Activated naive CD8-positive, alpha-beta T cell treated with anti-CD3 and anti-CD28 coated beads, Interleukin-2, amount 50 U/mL, for 24 hours (primary cell): ENCODE measurements at places on chromosomes 16 and 17.

DNA sequence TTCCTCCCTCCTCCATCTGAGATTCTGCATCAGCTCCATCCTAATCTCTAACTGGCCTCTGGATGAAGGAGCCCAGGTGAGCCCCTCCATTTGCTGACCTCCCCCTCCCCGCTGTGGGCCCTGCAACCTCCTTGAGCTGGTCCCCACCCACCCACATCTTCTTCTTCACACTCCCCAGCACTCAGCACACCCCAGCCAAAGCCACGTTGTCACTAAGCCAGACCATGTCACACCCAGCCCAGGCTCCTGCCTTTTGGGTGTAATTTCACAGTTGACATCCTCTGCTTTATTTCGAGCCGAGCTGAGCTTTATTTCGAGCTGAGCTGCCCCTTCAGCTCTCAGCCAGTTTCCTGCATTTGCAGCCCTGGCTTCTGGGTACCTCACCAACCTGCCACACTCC, 282.7 kb upstream of the TNRC6C start:
- DNase-seq: no peak

- no peak for DNase-seq
Observed at GRCh38 chr16:27400751-27401620, 988 bp upstream of the IL21R start.

- DNase-seq: peak; percentile 85
Observed at GRCh38 chr17:48026502-48027321, 10.9 kb downstream of the COPZ2 start.

GRCh38 chr17:34067011-34067410, 188.1 kb upstream of the CCL2 start:
- no peak for DNase-seq

DNA sequence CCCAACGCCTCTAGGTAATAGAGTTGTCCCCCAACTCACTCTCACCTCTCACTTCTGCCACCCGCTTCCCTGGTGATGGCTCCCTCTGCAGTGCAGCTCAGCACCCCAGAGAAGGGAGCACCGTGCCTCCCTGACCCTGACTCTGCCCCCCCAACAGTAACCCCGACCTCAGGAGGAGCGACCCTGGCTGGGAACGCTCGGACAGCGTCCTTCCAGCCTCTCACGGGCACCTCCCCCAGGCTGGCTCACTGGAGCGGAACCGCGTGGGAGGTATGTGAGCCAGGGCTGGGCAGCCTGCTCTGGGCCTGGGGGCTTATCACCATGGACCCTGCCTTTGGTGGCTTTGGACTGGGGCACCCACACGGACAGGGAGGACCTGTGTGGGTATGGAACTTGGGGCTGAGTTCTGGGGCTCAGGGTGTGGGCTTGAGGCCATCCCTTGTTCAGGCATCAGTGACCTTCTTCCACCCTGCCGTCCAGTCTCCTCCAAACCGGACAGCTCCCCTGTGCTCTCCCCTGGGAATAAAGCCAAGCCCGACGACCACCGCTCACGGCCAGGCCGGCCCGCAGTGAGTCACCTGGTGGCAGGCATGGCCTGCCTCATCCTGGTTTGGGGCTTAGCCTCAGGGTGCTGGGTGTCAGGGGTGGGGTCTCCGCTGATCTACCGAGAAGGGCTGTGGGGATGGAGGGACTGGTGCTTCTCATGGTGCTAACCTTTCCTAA, 6.7 kb upstream of the C17orf107 start:
- no peak for DNase-seq

DNA sequence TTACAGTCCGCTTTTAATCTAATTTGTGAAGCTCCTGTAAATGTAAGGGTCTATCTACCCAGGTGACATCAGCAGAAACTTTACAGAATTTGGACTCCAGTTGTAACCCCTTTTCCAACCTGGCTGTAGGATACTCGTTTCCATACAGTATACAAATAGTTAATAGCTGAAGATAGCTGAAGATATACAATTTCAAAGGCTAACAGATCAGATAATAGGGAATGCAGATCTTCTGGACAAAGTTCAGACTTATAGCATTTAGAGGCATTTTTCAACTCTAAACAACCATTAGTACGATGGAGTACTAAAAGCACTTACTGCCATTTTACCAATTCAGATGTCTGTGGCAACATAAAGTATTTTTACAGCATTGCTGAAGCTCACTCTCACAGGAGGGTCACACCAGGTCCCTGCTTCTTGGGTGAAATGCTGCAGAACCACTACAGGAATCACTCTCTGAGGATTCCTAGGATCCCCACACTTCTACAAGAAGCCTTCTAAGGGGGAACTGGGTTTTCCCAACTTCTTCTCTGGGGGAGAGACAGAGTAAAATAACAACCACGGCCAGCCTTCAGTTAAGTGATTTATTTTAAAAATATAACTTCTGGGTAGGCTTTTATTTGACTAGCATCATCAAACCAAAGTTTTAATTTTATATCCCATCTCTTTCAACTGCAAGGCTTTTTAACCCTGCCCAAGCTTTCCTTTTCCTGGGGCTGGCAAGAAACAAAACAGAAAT, 2.9 kb downstream of the VEZF1 start:
- no peak for DNase-seq

GRCh38 chr17:11391134-11391533, 150.1 kb downstream of the SHISA6 start:
- DNase-seq: no peak

- no peak for DNase-seq
Observed at GRCh38 chr16:89450537-89450936, 39.8 kb downstream of the ANKRD11 start.

DNA sequence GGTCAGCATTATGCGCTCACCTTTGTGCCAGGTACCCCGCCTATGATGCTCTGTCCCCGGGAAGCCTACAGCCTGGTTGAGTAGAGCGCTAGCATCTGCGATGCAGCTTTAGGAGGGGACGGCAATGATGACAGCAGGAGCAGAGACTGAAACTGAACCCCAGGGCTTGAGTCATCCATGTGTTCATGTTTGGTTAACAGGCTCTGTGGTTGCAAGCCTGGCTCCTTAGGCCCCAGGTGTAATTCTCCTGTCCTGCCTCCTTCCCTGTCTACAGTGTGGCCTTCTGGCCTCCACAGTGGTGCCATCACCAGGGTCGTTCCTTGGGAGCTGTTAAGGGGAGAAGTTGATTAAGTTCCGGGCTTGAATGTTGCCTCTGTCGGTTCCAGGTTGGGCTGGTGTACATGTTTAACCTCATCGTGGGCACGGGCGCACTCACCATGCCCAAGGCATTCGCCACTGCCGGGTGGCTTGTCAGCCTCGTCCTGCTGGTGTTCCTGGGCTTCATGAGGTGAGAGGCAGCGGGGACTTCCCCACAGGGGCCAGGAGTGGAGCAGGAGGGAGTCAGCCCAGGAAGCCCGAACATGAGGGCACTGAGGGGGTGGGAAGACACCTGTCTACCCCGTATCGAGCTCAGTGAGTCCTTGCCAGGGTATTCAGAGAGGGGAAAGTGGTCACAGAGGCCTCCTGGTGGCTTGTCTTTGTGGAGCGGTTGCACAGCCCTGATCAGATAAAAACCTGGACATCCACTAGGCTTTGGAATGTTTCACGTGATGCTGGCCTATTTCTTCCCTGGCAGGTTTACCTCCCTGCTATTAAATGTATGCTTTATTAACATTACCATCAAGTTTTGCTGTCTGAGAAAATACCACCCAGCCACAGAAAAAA, 9.2 kb upstream of the NAT9 start:
- peak; percentile 20 for DNase-seq

DNA sequence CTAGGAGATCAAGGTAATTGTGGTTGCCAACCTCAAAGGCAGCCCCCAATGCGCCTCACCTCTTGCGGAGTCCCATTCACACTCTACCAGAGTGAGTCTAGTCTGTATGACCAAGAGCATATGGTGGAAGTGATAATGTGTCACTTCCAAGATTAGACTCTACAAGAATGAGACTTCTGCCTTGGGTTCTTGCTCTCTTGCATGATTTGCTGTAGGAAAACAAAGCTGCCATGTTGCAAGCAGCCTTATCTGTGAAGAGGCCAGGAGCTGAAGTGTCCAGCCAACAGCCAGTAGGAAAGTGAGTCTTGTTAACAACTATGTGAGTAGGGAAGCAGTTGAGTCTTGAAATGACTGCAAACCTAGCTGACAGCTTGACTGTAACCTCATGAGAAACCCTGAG, 3.4 kb downstream of the TERF2 start:
- no peak for DNase-seq

DNA sequence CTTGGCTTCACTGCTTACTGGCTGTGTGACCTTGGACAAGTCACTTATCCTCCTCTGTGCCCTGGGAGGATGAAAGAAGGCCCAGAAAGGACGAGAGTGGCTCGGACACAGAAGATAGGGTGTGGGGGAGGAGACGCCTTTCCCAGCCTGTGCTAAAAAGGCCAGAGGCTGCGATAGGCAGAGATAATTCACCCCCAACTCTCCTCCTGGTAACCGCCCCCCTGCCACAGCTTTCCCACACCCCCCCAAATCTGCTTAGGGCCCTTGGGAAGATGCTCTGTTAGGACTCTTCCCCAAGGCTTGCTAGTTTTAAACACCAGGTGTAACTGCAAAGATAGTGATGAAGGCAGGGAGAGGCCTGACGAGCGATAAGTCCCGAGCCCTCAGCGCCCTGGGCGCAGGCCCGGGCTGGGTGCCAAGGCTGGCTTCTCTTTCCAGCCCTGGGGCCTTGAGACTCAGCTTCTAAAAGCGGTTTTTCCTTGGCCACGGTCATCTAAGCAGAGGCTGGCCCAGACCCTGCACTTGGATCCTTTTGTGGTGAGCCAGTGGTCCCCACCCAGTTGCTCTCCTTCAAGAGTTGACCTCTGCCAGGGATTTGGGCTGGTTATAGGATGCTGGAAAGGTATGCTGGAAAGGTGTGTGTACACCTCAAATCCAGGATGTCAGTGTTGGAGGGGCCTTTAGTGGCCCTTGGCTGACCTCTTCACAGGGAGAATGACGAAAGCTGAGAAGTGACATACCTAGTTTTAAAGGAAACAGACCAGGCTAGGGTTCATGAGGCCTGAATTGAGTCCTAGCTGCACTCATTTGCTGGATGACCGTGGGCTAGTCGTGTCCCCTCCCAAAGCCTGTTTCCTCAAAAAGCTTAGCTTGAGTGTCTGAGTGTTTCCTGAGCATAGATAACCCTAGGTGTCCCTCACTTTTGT, 3.4 kb upstream of the PPP1R9B start:
- DNase-seq: no peak

GRCh38 chr16:4303973-4304372, 11.9 kb upstream of the GLIS2 start:
- DNase-seq: no peak

DNA sequence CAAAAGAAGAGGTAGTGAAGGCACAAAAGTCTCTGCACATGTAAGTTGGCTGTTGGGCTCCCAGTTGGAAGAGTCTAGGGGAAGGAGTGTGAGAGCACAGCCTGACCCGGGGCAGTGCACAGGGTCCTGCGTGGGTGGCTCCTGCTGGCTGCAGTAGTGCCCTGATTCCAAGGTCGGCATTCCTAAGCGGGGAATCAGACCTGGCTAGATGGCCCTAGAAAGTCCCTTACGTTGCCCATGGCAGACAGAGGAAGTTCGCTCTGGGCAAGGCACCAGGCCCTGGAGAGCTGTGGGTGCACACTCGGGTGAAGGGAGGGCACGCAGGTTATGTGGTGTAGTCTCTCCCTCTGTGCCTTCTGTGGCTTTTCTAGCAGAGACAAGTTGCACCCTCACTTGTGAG, 22.8 kb upstream of the SLC5A11 start:
- DNase-seq: no peak

DNA sequence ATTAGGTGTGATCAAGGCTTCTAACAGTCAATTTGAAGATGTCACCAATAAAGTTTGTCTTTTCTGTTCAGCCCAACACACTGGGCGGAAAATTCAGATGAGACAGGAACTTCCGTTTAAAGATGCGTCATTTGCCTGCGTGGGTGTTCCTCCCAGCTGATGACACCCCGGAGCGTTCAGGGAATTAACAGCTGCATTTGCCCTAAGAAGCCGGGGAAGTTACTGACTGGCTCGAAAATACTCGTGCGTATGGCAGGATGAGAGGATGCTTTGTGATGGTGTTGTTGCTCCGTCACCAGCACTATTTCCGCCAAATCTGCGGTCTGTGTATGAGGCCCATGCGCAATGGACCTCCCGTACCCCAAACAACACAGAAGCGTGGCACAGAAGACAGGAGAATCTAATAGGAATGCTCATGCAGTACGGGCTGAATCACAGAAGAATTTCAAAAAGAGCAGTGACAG, 11.9 kb upstream of the PVALEF start:
- no peak for DNase-seq

GRCh38 chr17:74515941-74516340, 15.3 kb downstream of the CD300LB start:
- DNase-seq: no peak

DNA sequence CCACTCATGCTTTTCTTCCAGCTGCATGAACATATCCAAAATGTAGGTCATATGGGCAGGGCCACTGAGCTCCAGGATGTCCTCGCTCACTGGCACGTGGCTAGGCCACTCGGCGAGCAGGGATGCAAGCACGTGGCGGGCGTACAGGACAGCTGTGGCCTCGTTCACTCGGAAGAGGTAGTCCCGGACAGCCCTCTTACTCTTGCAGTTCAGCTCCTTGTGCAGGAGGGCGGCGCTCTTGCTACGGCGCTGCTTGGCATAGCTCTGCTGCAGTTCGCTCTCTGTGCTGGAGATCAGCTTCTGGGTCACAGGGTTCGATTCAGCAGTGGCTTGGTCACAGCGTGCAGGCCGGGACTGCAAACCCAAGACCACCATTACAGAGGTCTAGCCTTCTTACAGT, 53.1 kb upstream of the ATP2A3 start:
- DNase-seq: no peak

DNA sequence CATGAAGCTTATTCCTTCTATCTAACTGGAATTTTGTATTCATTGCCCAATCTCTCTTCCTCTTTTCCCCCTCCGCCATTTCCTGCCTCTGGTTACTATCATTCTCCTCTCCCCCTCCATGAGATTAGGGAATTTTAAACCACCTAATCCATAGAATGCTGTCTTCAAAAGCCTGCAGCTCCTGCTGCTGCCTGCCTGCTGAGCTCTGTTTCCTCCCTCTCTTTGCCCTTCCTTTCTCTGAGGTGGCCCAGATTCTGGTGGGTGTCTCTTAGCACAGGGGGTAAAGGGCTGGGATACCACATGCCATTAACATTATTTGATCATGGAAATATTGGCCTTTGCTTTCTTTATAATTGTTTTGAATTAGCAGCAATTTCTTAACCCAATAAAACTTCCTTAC, 241.6 kb downstream of the CNTNAP4 start:
- DNase-seq: no peak

DNA sequence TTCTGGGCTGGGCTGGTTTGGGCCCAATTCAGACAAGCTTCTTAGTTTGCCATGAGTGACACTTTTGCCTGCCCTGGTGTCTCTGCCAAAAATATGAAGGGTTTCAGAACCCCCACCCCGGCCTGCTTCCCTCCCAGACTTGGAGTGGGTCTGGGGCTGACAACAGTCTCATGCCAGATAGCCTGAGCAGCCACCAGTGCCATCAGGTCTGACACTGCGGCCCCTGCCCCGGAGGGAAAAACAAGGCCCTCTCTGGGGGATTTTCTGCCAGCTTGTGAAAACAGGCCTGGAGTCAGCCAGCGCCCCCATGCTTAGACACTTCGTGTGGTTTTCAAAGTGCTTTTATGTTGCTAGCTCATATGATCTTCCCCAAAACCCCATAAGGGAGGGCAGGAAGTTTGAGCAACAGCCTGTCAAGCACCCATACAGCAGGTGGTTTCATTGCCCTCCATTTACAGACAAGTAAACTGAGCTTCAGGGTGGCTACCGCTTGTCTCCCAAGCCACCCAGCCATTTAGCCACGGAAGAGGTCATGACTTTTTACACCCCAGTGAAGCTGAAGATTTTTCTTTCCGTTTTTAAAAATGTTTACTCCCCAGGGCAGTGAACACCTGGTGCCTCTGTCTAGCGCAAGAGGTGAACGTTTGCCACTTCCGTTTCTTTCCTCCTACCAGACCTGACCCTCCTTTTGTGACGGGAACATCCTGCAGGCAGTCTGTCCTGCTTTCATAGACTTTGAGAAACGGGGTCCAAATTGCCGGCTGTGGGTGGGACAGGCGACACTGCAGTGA, 300.6 kb downstream of the SEC14L1 start:
- DNase-seq: peak; percentile 75
